Choroid plexus epithelial cell (primary cell): ENCODE measurements at places on chromosomes 5 and 9.

GRCh38 chr5:160484678-160485077, 63.0 kb downstream of the PTTG1 start:
- no peak for DNase-seq

DNA sequence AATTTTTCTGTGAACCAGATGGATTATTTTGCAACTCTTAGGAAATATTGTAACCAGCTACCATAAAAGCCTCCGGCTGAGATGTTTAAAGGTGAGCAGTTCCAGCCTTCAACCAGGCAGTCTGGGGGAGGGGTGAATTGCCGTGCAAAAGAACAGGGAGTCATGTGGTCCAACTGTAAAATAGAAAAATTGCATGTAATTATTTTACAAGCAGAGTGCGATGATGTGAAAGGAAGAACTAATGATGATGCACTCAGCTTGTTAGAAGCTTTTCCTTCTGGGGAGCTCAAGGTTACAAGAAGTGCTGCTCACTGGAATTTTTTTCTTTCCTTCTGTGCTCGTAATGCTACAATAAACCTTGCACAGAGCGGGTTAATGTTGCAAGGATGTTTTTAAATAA, 188.7 kb upstream of the ITGA1 start:
- no peak for DNase-seq

DNA sequence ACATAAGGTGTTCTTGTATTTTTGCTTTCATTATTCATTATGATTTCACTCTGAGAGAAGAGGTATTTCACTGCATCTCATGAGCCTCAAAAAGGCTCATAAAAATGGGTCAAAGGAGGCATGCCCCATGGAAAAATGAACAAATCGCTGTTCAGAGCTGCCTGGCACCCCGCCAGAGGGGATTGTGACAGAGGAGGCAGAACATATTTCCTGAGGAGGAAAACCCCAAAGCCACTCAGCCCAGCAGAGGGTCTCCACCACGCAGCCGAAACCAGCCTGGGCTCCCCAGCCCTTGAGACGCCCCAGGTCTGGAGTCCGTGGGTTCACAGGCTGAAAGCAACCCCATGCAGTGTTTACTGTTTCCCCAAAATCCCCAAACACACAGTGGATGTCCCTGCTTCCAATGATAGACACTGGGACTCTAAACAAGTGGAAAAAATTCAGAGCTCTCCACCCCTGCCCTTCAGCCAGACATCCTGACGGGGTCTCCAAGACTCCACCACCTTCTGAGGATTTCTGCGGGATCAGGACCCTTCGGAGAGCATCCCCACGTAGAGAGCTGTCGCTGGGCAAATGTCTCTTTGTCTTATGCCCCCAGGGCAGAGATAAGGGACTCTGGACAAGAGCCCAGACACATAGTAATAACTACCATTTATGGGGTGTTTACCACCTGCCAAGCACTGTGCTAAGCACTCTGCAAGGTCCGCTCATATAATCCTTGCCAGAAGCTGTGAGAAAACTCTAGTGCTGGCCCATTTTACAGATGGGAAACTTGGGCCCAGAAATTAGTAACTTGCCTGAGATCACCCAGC, 122.3 kb downstream of the PAX5 start:
- no peak for DNase-seq

DNA sequence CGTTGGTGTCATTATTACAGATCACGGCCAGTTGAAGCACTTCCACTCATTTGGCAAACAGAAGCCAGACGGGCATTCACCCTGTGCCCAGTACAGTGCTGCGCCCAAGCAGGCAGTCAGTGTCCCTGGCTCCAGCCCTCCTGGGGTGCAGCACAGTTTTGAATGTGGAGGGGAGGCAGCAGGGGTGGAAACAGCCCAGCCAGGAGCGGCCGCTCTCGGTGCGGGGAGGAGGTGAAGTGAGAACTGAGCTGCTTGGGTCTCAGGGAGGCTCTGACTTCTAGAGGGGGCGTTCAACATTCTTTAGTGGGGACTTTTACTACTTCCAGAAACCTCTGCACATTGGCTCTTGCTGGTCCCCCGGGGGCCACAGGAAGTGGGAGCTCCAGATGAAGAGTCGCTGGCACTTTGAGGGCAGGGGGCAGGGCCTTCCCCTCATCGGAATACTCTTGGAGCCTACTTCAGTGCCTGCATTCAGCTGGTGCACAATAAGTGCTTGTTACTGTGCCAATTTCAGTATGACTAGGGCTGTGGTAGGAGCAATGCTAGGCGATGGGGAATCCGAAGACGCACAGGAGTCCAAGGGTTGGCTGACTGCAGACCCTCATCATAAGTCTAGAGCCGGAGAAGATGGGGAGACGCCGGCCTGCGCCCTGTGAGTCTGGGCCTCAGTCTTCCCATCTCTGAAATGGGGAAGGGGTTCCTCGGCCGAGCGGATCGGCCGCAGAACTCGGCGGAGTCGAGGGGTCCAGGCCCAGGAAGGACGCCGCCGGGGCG, 492 bp upstream of the NEK6 start:
- no peak for DNase-seq

- DNase-seq = no peak
These were observed 32.8 kb downstream of the PLAC8L1 start for GRCh38 chr5:146072595-146072994.
